ENCODE measurements at places on chromosomes 2 and 18. TPM values are rescaled to one million over a fixed set of nuclear protein-coding genes. Genes with fewer than 3 reads are reported as not detected.

KCNIP3 gene
- 19.1 TPM for polyA plus RNA-seq

GRCh38 chr2:164252568-164253287, 368.6 kb downstream of the GRB14 start:
- DNase-seq, result no peak

DNA sequence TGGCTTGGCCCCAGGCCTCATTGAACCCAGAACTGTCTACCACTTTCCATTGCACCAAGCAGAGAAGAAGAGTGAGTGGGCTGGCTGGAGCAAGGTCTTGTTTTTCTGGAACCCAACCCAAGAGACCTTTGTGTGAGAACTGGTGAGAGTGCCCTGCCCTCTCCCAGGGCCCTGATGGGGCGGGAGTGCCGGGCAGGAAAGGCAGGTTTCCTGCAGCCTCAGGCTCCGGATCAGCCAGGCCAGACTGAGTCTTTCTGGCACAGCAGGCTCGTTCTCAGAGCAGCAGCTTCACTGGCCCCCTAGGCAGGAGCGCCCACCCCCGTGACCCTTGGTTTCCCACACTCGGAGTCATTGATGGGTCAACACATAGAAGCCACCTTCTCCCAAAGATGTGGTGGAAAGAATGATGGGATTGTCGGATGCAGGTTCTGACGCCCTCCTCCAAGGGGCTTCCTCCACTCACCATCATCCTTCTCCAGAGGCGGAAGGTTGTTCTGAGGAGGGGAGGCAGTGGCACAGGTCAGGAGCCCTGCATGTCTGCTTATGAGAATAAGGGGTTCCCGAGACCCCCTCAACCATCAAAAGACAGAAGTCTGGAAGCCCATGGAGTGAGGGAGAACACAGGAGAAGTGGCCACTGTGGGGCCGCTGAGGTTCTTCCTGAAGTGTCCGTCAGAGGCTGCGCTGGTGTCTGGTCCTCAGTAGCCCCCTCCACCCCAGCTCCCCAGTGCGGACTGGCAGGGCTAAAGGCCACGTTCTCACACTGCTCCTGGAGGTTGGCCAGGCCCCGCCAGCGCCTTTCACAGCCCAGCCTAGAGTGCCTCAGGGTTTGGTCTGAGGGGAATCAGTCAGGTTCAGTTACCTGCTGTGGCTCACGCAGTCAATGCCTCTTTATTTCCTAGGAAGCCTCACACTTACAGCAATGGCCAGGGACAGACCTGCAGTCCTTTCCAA, 62.8 kb upstream of the LAPTM4A start:
- no peak for DNase-seq

DNA sequence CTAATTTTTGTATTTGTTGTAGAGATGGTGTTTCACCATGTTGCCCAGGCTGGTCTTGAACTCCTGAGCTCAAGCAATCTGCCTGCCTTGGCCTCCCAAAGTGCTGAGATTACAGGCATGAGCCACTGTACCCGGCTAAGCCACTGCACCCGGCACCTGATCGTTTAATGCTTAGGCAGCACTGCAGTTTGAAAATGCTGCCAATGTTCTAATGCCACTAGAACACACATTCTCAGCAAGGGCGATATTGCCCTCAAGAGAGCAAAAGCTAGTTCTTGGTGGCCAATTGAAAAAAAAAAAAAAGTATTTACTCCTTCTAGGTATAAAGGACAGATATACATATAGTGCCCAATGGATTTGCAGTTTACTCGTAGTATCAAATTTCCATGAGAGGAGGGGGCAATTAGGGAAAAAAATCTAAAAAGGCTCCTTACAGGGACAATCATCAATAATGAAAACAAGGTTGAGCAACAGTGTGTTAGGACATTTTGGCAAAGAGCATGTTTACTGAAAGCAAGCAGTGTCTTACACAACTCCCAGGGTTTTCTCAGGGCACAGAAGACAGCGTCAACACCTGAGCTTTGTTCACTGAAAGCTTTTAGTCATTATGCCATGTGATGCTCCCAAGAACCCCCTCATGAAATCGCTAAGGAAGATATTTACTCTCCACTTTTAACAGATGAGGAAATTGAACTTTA, 199.9 kb upstream of the PKDCC start:
- DNase-seq, result no peak

LYPD6B gene
- 33.6 TPM for polyA plus RNA-seq

DNA sequence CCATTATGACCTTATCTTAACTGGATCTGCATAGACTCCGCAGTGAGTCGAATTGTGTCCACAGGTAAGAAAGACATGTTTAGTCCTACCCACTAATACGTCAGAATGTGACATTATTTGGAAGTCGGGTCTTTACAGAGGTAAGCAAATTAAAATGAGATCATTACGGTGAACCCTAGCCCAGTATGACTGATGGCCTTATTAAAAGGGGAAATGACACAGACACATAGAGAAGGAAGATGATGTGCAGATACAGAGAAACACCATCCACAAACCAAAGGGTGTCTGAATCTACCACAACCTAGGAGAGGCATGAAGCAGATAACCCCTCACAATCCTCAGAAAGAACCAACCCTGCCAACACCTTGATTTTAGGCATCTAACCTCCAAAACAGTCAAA, 135.6 kb downstream of the GALNT1 start:
- no peak for DNase-seq

GRCh38 chr2:54063967-54064535, 51.4 kb upstream of the ACYP2 start:
- no peak for DNase-seq

DNA sequence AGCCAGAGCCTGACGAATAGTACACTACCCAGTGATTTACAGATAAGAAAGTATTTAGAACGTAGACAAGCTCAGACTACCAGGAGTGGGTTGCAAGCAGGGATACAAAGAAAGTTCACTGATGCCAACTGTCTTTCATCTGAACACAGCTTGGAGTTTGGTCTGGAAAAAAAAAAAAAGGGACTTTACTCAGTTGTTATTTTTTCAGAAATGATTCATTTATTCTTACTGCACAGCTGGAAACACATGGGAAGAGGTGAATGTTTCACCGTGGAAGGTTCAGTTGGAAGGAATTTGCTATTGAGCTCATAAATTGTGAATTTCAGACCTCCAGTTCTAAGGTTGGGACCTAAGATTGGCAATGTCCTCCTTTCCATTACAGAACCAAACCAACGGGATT, 259.7 kb downstream of the ETAA1 start:
- no peak for DNase-seq

AUP1 gene
- 110 TPM for polyA plus RNA-seq

CMPK2 gene
- polyA plus RNA-seq, result 3.2 TPM

PARD3B gene
- polyA plus RNA-seq, result 37.3 TPM

- no peak for DNase-seq
Observed at GRCh38 chr18:12652861-12653401, 5.0 kb downstream of the SPIRE1 start.

- no peak for DNase-seq
Observed at GRCh38 chr18:77551055-77551454, 301.4 kb downstream of the GALR1 start.

DNA sequence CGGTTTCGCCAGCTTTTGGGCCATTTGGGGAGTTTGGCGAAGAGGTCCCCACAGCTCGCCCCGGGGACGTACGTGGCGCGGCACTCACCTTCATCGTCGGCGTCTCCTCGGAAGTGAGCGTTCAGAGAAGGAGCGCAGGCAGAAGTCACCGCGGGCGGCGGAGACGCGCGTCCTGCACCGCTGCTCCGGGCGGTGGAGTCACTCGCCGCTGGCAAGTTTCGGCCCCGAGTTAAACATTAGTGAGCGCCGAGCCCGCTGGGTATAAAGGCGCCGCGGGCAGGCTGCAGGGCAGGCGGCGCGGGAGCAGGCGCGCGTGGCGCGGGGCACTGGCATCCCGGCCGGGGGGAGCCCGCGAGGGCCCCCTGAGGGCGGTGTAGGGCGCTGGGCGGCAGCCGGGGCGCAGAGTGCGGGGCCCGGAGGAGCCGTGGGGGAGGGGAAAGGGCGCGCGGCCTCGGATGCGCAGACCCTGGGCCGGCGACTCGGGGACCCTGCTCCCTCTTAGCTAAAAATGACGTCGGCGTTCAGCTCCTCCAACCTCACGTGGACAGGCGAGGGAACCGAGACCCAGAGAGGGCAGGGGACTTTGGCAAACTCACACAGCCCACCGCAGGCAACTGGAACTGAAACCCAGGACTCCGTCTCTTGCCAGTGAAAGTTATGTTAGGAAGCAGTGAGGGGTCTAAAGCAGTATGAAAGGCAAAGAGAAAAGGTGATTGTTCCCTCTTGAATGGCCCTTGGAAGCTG, at the start of gene DPP4:
DPP4 (minus strand) TSS at position 328 of the 744 bp plus-strand sequence; CDS start at position 94, 234 bp downstream.
- no peak for DNase-seq

SLC39A10 gene
- polyA plus RNA-seq, result 66.8 TPM

FAP gene
- 5.5 TPM for polyA plus RNA-seq

LOXHD1 gene
- 1.1 TPM for polyA plus RNA-seq

- no peak for DNase-seq
Observed at GRCh38 chr18:44733754-44734465, 53.2 kb downstream of the SETBP1 start.

SLC9A4 gene
- 5.5 TPM for polyA plus RNA-seq

WDR12 gene
- polyA plus RNA-seq, result 123 TPM

- DNase-seq, result peak; percentile 8
Observed at GRCh38 chr2:121897335-121897970, 142.0 kb downstream of the TSN start.

EMILIN2 gene
- polyA plus RNA-seq, result 40.9 TPM

- DNase-seq, result no peak
Observed at GRCh38 chr2:85996591-85996990, 107.8 kb upstream of the ST3GAL5 start.

- DNase-seq, result peak; percentile 56
Observed at GRCh38 chr2:42796427-42797248, 4.3 kb upstream of the HAAO start.

SH3BP4 gene
- 37.7 TPM for polyA plus RNA-seq

FOXI3 gene
- polyA plus RNA-seq, result 0.19 TPM

- no peak for DNase-seq
Observed at GRCh38 chr2:150561076-150561475, 73.6 kb upstream of the RND3 start.

GRCh38 chr2:49241991-49242390, 87.7 kb upstream of the FSHR start:
- no peak for DNase-seq

GKN1 gene
- not detected for polyA plus RNA-seq

DNA sequence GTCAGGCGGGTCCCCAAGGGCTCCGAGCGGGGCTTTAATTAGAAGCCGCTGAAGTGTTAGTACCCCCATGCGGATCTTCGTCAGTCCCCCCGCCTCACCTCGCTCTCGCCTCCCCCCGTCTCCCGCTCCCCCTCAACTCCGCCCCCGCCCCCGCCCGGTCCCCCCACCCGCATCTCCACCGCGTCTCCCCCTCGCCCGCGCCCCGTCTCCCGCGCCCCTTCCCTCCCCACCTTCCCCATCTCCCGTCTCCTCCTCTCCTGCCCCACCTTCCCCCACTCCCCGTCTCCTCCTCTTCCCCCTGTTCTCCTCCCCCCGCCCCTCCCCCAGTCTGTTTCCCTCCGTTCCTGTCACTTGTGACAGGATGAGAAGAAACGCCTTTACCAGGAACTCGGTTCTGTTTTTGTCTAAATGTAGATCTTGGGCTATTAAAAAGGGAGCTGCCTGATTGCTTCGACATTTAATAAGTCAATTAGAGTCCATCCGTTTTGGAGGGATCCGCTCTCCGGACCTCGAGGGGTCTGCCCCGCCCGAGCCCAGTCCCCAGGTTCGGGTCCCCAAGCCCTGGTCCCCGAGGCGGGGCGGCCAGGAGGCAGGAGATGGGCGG, 969 bp upstream of the ALKAL2 start:
- DNase-seq, result no peak

ARHGAP25 gene
- polyA plus RNA-seq, result 5.1 TPM

DNA sequence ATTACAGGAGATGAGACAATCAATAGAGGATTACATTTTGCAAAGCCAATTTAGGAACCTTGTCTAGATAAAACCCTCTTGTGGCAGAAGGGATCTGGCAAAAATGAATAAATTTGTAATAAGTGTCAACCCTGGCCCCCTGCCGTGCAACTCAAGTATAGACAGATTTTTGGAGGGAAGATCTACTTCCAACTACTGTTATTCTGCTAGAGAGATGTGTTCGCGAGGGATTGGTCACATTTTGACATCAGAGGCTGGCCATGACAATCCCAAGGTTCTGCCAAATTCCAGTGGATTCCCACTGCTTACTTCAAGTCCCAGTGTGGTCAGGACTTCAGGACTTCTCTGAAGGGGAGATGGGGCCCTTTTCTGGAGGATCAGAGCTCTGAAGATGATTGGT, 192.6 kb downstream of the SH3RF3 start:
- no peak for DNase-seq

Data from renal pelvis (tissue), 12 donors.